ENCODE measurements at places on chromosomes 4 and X.

GRCh38 chr4:16140231-16140878 lies 56.5 kb upstream of the PROM1 start:
- DNase-seq = no peak

- DNase-seq = no peak
These were observed 103.6 kb downstream of the RAPGEF2 start for GRCh38 chr4:159206427-159206871.

DNA sequence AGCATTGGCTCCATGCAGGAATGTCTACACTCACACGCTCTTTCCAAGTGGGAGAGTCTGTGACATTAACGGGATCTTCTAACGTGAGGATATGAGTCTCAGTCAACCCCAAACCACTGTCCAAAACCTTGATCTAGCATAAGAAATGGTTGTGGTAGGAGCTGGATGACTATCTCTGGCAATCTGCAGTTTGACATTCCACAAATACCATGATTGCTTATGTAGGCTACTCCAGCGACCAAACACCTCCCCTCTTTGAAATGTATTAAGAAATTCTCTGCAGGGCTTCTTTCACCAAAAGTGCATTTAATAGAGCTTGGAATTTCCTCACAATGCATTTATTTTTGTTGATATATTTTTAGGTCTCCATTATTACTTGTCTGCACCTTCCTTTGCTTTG lies 14.1 kb upstream of the STX18 start:
- DNase-seq = no peak

- no peak for DNase-seq
These were observed 2.4 kb upstream of the BCOR start for GRCh38 chrX:40100141-40100536.

GRCh38 chrX:99077099-99077498 lies 1333.0 kb downstream of the PCDH19 start:
- DNase-seq = no peak

GRCh38 chrX:71504346-71504745 lies 28.6 kb upstream of the OGT start:
- DNase-seq = no peak

GRCh38 chr4:146647615-146648460 lies 9.1 kb downstream of the POU4F2 start:
- DNase-seq = no peak

DNA sequence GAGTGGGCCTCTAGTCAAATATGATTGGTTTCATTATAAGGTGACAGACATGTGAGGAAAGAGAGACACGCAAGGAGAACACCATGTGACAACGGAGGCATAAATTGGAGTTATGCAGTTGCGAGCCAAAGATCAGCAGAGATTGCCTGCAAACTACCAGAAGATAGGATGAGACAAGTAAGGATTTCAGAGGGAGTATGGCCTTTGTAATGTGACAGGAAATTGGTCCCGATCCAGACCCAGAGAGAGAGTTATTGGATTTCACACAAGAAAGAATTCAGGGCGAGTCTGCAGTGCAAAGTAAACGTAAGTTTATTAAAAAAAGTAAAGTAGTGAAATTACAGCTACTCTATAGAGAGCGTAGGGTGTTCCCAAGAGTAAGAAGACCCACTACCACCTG lies 35.7 kb upstream of the NDST4 start:
- DNase-seq = no peak

DNA sequence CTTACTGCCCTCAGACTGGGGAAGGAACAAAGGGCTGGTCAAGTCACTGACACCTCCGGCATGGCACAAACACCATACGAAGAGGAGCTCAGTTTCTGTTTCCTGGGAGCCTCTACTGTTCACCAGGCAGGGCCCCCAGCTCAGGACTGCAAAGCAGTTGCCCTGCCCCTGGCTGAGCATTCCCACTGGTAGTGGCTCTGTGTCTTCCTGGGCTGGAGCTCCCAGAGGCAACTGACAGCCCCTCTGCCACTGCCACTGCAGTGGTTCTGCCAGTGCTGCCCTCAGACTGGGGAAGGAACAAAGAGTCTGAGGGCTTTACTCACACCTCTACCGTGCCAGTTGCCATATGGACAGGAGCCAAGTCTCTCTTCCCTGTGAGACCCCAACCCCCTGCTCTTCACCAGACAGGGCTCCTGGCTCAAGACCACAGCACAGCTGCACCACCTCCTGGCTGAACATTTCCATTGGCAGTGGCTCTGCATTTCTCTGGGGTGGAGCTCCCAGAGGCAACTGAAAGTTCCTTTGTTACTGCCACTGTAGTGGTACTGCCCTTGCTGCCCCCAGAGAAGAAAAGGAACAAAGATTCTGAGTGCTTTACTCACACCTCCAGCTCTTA lies 67.9 kb downstream of the SMARCA5 start:
- DNase-seq = no peak

- DNase-seq = no peak
These were observed 30.5 kb upstream of the PPP2R2C start for GRCh38 chr4:6502747-6503465.

GRCh38 chr4:40599431-40599830 lies 30.2 kb downstream of the RBM47 start:
- DNase-seq = no peak

- no peak for DNase-seq
These were observed 371.8 kb upstream of the GALNTL6 start for GRCh38 chr4:171441300-171441941.

All from epithelial cell of prostate (primary cell).